ENCODE measurements at places on chromosomes 1 and 21.

DNA sequence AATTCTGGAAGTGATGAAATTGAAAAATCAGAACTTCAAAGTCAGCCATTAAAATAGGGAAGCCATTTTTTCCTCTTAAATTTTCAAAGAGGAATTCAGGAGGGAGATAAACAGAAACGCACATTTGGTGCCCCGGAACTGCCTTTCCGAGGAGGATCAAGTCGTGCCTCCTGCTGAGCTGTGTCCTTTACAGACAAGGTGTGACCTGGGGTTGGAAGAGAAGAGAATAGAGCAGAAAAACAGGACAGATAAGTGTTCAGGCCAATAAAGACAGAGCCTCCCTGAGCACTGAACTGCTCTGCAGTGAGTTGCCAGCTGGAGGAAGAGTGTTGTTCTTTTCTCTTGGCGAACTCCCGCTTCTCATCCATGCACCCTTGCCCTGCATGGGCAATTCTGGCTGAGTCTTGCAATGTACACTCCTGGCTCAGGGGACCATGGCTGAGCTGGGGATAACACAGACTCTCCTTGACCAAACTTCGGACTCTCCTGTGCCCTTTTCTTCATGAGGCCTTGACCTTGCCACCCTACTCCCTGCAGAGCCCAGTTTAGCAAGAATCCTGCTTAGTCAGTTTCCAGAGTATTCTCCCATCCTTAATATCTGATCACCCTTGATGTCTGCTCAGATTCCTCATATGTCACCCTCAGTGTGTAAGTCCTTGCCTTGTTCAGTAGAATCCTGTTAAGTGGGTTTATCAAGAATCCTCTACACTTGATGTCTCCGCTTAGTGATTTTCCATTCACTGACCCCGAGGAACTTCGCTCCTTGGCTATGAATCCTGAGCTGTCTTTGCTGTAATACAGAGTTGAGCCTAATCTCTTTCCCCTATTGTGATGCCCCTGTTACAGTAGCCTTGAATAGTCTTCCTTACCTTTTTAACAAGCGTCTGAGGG lies 1.3 kb upstream of the MTARC1 start:
- peak; percentile 98 for DNase-seq

GRCh38 chr1:47911892-47912291 lies 85.3 kb downstream of the TRABD2B start:
- no peak for DNase-seq

- no peak for DNase-seq
Observed at GRCh38 chr1:228930479-228930957, 195.2 kb downstream of the RHOU start.

DNA sequence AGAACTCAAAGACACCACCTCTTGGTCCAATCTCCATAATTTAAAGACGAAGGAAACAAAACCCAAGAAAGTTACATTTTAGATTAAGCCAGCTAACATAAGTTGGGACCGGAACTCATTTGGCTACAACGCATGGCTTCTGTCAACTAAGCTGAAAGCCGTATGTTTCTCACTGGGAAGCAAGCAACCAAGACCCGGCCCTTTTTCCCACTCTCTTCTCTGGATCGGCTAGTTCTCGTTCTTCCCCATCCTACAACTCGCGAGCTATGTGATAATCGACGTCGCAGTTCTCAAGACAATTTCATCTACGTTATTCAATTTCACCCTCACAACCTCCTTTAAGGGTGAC lies 601 bp downstream of the CCT8 start:
- no peak for DNase-seq

- DNase-seq, result no peak
Observed at GRCh38 chr1:26203642-26204318, 13.4 kb downstream of the CATSPER4 start.

DNA sequence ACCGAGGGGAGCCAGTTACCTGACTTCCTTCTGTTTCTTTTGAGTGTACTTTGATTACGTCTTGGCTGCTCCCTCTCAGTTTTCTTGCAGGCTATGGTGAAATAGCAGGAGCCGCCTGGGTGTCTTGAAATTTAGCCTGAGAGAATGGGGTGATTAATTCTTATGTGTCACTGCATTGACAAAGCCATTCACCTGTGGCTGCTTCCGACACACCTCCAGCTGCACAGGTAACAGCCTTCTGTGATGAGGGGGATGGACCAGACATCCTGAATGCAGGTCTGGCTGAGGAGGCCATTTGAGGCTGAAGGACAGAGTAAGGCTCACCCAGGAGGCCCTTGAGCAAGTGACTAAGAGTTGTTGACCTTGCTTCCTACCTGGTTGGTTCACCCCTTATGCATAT lies 16.5 kb downstream of the CACNA1E start:
- no peak for DNase-seq

DNA sequence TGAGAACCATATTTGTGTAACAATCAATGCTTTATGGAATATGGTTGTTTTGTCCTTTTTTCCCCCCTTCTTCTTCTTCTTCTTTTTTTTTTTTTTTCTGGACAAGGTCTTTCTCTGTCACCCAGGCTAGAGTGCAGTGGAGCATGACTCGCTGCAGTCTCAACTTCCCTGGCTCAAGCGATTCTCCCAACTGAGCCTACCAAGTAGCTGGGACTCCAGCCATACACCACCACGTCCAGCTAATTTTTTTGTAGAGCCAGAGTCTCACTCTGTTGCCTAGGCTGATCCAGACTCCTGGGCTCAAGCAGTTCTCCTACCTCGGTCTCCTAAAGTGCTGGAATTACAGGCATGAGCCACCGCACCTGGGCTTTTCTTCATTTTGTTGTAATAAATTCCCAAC lies 86.7 kb downstream of the FMN2 start:
- no peak for DNase-seq

DNA sequence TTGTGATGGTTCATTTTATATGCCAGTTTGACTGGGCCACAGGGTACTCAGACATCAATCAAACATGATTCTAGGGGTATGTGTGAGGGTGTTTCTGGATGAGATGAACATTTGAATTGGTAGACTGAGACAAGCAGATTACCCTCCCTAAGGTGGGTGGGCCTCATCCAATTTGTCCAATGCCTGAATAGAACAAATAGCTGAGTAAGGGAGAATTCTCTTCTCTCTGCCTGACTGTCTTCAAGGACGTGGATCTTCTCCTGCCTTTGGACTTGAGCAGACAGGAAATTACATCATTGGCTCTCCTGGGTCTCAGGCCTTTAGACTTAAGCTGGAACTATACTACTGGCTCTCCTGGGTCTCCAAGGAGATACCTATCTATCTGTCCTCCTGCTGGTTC lies 64.4 kb downstream of the SUSD4 start:
- no peak for DNase-seq

DNA sequence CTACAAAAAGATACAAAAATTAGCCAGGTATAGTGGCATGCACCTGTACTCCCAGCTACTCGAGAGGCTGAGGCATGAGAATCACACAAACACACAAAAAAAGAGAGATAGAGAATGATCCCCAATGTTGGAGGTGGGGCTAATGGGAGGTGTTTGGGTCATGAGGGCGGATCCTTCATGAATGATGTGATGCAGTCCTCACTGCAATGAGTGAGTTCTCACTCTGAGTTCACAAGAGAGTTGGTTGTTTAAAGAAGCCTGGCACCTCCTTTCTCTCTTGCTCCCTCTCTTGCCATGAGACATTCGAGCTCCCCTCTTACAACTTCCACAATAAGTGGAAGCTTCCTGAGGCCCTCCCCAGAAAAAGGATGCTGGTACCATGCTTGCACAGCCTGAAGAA lies 17.3 kb downstream of the KCNT2 start:
- no peak for DNase-seq

DNA sequence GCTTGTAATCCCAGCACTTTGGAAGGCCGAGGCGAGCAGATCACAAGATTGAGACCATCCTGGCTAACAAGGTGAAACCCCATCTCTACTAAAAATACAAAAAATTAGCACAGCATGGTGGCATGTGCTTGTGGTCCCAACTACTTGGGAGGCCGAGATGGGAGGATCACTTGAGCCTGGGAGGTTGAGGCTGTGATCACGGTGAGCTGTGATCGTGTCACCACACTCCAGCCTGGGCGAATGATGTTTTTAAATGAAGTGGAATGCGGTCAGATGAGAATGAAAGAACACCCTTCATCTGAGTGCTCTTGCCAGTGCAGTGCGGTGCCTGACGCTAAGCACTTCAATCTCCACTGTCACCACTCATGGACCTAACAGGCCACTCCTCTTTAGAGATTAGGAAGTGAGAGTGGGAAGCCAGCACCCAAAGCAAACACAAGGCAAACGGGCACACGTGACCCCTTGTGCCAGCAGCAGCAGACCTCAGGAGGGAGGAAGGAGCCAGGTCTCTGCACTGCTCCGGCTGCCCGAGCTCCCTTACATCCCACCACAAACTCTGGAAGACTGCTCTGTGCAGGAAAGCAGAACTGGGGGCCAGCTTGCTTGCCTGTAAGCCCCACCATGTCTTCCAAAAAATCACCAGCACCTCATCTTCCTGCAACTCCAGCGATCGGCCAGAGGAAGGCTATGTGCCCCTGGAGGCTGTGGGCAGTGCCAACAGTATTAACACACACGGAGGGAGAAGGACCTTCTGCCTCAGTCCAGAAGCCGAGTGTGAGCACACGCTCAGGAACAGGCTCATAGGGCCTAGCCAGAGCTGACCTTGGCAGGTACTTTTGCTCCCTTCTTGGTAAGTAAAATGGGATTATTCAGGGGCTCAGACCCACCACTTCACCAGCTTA lies 9.7 kb downstream of the CTNNBIP1 start:
- peak; percentile 63 for DNase-seq

- no peak for DNase-seq
Observed at GRCh38 chr1:4210043-4210442, 310.0 kb upstream of the C1orf174 start.

DNA sequence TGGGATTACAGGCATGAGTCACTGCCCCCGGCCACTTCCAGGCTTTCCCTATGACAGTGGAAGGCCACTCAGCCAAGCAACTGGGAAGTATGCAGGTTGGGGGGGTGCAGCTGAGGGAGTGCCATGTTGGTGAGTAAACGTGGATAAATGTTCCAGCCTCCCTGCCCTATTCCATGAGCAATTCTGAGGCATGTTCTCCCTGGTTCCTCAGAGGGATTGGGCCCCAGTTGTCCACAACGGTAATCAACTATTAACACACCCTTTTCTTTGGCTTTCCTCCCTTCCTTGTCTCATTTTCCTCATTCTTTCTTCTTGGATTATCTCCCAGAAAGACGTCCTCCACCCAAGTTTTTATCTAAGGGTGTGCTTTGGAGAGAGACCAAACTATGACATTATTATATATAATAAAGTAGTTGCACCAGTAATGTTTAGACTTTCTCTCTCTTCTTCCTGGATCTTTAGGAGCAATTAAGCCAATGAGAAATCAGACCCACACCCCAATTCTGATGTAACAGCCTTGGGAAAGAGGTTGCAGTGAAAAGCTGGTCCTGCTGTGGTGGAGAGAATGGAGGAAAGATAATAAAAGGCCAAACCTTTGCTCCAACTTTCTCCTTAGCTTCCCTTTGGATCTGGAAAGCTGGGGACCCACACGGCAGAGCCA lies 6.8 kb upstream of the SLAMF9 start:
- no peak for DNase-seq

GRCh38 chr1:20095564-20096434 lies 23.5 kb downstream of the PLA2G2D start:
- no peak for DNase-seq

DNA sequence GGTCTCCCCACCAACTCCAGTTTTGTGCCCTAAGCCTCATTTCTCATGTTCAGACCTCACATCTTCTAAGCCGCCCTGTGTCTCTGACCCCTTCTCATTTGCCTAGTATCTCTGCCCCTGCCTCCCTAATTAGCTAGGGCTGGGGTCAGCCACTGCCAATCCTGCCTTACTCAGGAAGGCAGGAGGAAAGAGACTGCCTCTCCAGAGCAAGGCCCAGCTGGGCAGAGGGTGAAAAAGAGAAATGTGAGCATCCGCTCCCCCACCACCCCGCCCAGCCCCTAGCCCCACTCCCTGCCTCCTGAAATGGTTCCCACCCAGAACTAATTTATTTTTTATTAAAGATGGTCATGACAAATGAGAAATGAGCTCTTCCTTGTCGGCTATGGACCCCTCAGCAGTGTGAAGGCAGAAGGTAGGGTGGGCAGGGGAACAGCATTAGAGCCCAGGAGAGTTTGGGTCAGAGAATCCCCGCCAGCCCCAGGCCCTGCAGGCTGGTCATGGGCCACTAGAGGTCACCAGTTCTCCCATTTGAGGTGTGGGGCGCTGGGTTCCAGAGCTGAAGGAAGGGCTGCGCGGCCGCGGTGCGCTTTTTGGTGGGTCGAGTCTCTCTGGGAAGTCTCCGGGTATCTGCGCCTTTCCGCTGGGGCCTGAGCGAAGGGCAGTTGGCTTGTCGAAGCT lies 11.5 kb downstream of the ADAMTSL4 start:
- no peak for DNase-seq

DNA sequence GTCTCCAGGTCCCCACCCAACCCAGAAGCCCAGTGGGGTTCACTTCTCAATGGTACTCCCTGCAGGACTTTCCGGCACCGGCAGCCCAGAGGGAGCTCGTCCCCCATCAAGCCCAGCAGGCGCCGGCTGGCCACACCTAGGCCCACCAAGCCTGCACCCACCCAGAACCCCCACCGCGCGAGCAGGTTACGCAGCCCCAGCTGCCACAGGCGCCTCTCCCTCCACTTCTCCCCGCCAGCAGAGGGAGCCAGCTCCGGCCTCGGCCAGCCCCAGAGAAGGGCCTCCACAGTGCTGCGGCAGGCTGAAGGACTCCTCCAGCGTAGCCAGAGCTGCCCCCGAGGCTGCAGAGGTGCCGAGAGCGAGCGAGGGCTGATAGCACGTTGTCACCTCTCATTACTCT lies 722.3 kb downstream of the PLA2G4A start:
- no peak for DNase-seq

GRCh38 chr1:46410156-46411009 lies 16.3 kb downstream of the FAAH start:
- no peak for DNase-seq

GRCh38 chr1:17599954-17600300 lies 60.4 kb downstream of the ARHGEF10L start:
- no peak for DNase-seq

GRCh38 chr1:17189632-17189990 lies 15.3 kb upstream of the PADI1 start:
- no peak for DNase-seq

DNA sequence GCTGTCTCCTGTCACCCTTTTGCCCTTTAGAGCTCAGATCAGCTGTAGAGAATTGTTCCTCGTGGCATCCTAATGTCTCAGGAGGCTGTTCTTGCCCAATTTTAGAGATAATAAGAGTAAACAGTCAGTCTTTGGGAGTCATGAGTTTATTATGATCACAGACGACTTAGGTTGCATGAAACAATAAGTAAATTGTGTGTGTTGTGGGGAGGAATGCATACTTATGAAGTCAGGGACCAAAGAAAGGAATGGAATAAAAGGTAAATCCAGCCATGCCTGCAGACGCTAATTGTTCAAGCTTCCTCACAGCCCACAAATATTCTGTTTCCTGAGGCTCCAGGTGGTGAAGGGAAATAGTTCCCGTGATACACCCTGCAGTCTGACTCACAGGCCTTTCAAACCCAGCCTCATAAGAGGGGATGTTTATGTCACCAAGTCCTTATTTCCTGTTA lies 897 bp downstream of the EPHX4 start:
- no peak for DNase-seq

Data from LNCaP clone FGC (cell line).